Immature natural killer cell (primary cell): ENCODE measurements at places on chromosomes 5 and 9. TPM values are rescaled to one million over a fixed set of nuclear protein-coding genes. Genes with fewer than 3 reads are reported as not detected.
A peak's percentile ranks its signal among the peaks of the same experiment; 100 is the strongest.

DNA sequence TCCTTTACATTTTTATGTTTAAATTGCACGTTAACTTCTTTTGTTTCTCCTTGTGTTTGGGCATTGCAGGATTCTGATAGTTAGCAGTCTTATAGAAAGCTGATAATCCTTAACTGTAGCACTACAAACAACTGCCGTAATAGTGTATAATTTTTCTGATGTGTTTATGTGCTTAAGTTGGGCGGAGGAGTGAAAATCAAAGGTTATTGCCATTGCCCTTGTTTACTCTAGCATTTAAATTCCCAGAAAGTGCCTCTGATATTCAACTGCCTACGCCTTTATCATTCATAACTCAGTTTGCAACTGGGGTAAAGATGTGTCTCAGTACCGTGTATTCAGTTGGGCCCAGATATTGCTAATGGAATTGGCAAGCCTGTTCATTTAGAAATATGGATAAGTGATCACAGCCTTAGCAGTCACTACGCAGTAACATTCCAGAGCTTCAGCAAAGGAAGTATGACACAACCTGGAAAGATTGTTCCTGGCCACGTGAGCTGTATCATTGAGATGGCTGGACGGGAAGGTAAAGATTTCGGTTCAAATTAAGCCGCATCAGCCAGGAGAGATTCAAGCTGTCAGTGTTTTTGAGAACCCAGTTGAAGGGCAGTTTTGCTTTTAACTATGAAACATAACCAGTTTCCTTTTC is 28.1 kb upstream of the LRRTM2 start:
- DNase-seq: no peak

CDKN2A gene
- polyA plus RNA-seq: 2.3 TPM

- no peak for DNase-seq
Observed at GRCh38 chr9:28651050-28651722, 1077.9 kb upstream of the C9orf72 start.

- DNase-seq: no peak
Observed at GRCh38 chr5:136350343-136350742, 15.0 kb downstream of the TRPC7 start.

GRCh38 chr9:136949239-136949816 is 2.7 kb upstream of the LCN12 start:
- DNase-seq: no peak

GRCh38 chr9:81716409-81716808 is 27.1 kb upstream of the TLE1 start:
- DNase-seq: no peak

DNA sequence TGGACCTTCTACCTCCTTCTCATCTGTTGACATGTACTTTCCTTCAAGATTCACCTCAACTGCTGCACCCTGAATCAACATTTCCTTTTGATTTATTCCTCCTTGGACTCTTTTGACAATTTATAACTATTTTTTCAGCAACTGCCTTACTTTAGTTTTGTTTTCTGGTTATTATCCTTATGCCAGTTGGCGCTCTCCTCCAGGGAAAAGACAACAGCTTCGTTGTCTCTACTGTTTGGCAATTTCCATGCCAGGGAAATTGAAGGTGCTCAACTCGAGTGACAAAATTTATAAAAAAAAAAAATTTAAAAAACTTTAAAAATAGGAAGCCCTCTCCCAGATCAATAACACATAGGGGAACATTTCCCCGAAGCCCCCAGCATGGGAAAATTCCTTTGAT is 549.2 kb upstream of the DMAC1 start:
- DNase-seq: no peak

KIAA1958 gene
- 0.57 TPM for polyA plus RNA-seq

- DNase-seq: no peak
Observed at GRCh38 chr5:151674626-151675610, 11.8 kb downstream of the SPARC start.

GRCh38 chr5:159003045-159004030 is 96.4 kb downstream of the EBF1 start:
- no peak for DNase-seq

- DNase-seq: no peak
Observed at GRCh38 chr5:114060866-114061265, 301.0 kb upstream of the KCNN2 start.

DNA sequence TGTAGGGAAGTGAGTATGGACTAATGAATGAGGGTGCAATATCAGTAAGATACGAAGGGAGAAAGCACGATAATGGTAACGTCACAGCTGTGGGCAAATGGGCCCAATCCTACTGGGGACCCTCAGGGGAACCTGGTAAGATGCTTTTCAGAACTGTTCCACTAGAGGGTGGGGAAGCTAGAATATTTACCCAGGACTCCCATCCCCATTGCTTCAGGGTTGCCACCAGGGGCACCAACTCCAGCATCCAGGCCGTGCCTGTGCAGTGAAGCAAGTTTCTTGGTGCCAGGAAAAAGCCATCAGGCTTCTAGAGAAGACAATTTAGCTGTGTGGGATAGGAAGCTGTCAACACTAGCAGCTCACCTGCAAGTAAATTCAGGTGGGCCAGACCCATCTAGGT is 409.3 kb downstream of the AGTPBP1 start:
- no peak for DNase-seq

DNA sequence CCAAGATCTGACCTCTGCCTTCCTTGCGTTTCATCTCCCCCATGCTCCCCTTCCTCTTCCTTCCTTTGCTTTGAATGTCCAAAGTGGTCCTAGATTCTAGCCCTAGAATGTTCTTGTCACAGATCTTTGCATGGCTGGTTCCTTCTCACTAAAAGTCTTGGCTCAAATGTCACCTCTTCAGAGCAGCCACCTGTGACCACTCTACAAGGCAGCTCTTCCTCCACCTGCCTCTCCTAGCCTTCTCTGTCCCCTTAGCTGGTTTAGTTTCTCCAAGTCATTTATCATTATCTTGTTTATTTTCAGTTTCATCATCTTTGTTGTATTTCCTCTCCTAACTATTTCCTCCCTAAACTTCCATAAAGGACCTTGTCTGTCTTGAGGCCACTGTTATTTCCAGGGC is 7.1 kb upstream of the OCLN start:
- DNase-seq: no peak

GRCh38 chr9:37944671-37945481 is 40.9 kb upstream of the SLC25A51 start:
- DNase-seq: no peak

GRCh38 chr5:76199336-76200318 is 116.4 kb downstream of the SV2C start:
- no peak for DNase-seq

DNA sequence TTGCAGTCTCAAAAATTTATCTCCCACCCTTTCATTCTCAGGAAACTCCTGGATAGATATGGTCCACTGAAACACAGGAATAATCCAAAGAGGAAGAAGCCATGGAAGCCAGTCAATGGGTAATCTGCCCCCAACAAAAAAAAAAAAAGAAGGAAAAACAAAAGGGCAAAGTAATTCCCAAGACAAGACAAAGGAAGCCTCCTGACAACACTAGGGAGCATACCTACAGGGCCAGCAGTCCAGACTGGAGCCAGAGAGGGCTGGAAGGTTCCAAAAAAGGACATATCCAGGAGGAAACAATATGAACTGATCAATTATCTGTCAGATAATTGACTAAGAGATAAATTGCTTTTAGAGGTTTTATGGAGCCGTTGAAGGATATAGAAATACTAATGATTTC is 12.9 kb downstream of the FNIP1 start:
- DNase-seq: no peak

DNA sequence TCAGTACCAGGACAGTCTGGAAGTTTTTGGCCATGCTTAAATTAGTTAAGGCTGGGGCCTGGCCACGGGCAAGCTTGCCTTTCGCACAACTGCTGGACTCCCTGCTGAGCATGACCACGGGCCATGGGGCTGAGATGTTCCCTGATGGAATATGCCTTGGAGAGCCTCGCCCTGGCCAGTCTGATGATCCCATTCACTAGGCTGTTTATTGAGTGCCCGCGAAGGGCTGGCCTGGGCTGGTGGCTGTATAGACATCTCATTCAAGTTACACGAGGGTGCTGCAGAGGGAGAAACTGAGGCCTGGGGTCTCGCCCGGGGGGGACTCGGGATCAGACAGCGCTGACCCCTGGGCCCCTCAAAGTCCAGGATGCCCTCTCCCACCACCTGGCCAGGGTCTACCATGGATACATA is 7.8 kb upstream of the RXRA start:
- DNase-seq: no peak

PCDHA8 gene
- polyA plus RNA-seq: not detected

DNA sequence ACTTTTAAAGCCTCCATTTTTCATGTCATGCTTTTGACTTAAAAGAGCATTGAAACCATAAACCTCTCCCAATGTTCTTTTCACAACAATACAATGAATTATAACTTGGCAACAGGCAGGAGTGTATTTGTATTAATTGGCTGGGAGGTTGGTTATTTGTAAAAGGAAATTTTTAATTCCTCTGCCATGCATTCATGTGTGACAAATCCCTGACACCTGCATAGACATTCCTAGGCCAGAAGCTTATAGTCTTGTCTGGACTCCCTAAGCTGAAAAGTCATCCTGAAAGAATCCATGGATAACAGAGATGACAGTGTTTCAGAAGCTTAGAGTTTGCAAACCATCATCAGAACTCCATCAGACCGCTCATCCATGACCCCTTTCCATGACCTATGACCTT is 76.3 kb upstream of the PTGER4 start:
- DNase-seq: no peak

- DNase-seq: no peak
Observed at GRCh38 chr5:105508519-105508918, 1945.9 kb upstream of the NUDT12 start.

GRCh38 chr9:6777213-6777902 is 19.6 kb downstream of the KDM4C start:
- DNase-seq: no peak

CAMK2A gene
- polyA plus RNA-seq: not detected

DNA sequence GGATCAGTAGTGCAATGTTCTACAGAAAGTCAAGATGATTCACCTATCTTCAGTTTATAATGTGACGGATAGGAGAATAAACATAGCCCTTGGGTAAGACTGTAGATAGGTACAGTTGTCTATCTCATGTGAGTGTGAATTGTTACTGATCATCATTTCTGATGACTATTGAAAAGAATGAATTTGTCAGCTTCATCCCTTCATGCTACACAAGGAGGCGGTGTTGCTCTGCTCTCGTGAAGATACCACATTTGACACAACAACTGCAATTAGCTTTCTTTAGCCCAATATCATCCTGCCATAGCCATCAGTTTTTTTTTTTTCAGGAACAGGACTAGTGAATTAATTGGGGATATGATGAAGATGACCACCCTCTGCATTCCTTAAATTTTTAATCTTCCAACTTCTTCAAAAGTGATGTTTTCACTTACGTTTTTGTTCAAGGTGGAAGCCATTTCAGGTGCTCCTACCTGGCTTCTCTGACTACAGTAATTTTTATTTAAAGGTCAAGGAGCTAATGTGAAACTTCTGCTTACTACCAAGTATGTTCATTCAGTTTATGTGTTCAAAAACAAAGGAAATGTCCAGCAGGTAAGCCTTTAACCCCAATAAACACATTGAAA is 152.9 kb upstream of the MOCS2 start:
- DNase-seq: no peak

PLPP7 gene
- polyA plus RNA-seq: 0.44 TPM

DNA sequence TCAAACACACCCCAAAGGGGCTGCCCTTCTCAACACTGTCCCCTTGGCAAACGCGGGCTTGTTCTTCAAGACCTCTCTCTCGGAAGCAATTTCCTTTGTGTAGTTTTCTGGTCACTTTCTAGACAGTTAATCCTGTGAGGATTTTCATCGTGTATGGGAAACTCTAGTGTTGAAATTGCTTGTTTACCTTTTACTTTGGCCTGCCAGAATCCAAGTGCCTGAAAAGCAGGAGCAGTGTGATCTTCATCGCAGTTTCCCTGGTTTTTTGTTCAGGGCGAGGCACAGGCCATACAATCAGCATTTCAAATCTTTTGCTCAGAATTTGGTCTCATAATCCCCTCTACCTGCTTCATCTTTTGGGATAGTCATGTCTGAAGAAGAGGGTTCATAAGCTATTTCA is 115.7 kb upstream of the C9orf72 start:
- no peak for DNase-seq

GRCh38 chr9:98978231-98978681 is 34.5 kb downstream of the COL15A1 start:
- no peak for DNase-seq

ITGA1 gene
- not detected for polyA plus RNA-seq

SPATA31A3 gene
- not detected for polyA plus RNA-seq

GARNL3 gene
- 2.1 TPM for polyA plus RNA-seq

- DNase-seq: no peak
Observed at GRCh38 chr5:135371622-135372232, 27.3 kb downstream of the MACROH2A1 start.

ADAMTSL2 gene
- polyA plus RNA-seq: not detected

DNA sequence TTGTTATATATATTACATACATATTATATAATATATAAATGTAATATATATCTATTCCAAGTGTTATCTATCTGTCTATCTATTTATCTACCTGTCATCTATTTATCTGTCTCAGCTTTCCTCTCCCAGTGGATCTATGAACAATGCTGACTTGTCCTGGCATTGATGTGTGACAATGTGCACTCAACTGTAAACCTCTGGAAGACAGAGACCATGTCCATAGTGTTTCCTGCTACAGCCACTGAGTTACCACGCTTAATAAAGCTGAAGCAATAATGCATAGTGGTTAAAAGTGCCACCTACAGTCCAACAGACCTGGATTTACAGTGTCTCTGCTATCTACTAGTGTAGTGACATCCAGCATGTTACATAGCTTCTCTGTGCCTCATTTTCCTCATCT is 57.2 kb upstream of the TMED7 start:
- DNase-seq: no peak

DNA sequence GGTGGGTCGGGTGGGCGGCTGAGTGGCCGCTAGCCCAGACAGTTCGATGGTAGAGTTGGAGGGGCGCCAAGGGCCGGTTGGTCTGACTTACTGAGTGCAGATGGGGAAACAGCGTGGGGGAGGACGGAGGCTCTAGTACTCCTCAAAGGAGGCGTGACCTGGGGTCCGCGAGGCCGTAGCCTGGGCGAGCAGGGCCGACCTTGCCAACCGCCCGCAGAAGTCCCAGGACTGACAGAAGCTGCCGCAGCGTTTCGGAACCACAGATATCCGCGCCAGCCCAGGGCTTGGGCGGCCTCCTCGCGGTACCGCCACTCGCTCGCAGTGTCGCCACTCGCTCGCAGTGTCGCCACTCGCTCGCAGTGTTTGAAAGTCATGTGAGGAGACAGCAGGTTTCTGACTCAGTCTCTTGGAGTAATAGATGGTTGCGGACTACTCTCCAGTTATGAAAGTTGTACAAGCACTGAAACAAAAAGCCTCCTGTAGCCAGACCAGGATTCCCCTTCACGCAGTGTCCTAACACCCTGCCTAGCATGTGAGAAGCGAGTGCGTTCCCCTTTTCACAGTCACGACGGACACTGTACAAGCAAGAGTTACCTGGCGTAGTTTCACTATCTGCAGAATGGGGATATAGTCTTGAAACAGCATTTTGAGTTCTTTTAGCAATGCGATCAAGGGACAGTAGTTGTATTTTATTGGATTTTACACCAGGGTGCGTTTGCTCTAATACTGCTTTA is 674 bp downstream of the TMEM38B start:
- DNase-seq: peak; percentile 60

- DNase-seq: no peak
Observed at GRCh38 chr5:178117923-178118701, 4.8 kb downstream of the N4BP3 start.

- no peak for DNase-seq
Observed at GRCh38 chr9:69213647-69214046, 39.6 kb downstream of the TJP2 start.

MAST4 gene
- 0.51 TPM for polyA plus RNA-seq
